Adrenal gland (tissue), 19 donors: ENCODE measurements at places on chromosomes 3 and 15. TPM values are rescaled to one million over a fixed set of nuclear protein-coding genes. Genes with fewer than 3 reads are reported as not detected.

Gene UCN2
- total RNA-seq: not detected

Gene CPEB1
- total RNA-seq: 3.6 TPM

DNA sequence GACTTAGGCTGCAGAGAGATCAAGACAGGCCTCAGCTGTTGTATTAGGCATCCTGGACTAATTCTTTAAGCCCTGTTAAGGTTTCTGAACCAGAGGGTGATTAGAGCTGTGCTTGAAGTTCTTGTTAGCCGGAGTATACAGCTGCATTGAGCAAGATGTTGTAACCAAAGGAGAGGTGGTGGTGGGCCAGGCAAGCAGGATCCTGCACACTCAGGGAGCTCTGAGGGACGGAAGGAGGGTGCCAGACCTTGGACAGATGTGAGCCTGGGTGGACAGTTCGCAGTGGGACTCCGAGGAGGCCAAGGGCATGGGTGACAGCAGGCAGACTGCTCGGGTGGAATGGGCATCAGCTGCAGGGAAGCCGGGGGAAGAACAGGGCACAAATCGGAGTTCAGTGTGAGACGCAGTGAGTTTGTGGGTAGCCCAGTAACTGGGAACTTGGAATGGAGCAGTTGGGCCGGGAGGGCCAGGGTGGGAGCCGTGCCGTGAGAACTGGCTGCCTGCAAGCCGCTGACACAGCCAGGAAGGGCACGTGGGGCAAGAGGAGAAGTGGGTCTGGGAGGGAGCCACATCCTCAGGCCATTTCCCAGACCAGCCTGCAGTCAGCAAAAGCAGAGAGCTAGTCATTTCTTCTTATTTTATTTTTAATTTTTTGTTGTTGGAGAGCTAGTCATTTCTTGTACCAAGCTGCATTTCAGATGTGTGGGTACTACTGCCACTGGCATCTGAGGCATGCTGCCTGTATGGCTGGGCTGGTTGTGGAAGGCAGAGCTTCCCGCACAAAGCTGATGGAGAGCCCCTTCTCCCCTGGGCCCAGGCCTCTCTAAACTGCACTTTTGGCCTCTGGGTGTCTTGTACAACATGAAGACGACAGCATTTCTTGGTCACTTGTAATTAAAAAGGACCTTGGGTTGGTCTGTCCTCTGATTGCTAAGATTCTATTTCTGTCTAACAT is 61.0 kb downstream of the PGPEP1L start:
- H3K27ac ChIP-seq: no peak overlapping the region
- no peaks in the 10 kb centered on the region for H3K36me3 ChIP-seq
- no peak overlapping the region for H3K4me3 ChIP-seq
- peaks cover 55% of the 10 kb centered on the region for H3K4me1 ChIP-seq
- DNase-seq: peak; percentile 40

Gene A4GNT
- total RNA-seq: not detected

Gene IL1RAP
- 17.1 TPM for total RNA-seq

Gene BDH1
- 7.2 TPM for total RNA-seq

DNA sequence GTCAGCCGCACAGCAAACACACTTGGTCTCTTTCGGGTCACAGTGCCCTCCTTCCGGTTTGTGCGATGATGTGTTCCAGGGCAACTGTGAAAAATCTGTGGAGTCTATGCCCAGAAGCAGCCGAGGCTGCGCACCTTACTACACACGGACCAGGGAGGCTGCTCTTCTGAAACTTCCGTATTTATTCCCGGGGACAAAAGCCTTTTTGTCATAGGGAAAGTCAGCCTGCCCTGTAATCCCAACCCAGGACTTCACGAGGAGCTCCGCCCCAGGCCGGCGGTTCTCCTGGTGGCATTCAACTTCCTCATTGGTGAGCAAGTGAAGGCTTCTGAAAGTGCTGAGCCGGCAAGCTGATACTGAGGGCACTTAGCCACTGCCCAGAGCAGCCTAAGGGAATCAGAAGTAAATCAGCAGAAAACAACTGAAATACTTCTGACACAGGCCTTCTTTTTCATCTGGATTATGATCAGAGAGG is 126.5 kb downstream of the FMN1 start:
- H3K27ac ChIP-seq: no peak overlapping the region
- no peaks in the 10 kb centered on the region for H3K36me3 ChIP-seq
- H3K4me1 ChIP-seq: peaks cover 7% of the 10 kb centered on the region
- H3K27me3 ChIP-seq: no peaks in the 10 kb centered on the region
- no peak overlapping the region for H3K4me3 ChIP-seq

GRCh38 chr15:49238342-49238741 is 68.3 kb downstream of the GALK2 start:
- DNase-seq: peak; percentile 27
- H3K4me3 ChIP-seq: no peak overlapping the region
- no peaks in the 10 kb centered on the region for H3K27me3 ChIP-seq
- H3K36me3 ChIP-seq: no peaks in the 10 kb centered on the region
- H3K4me1 ChIP-seq: peaks cover 26% of the 10 kb centered on the region

Gene TRIM71
- total RNA-seq: 0.25 TPM

Gene ITIH1
- total RNA-seq: not detected

DNA sequence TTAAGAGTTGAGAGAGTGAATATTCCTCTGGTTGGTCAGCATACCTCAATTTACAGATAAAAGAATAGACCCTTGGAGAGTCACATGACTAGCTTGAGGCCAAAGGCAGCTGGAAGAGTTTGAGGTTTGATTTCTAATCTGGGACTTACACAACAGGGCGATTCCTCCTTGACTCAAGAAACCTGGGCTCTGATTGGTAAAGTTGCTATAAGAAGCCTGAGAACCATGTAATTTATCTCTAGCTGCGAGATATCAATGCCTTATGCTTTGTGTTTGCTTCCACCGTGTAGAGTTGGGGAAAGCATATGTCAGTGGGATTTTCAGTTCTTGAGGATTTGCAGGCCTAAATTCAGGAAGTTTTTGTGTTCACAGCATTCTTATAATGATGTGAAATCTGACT is 206.0 kb downstream of the KLHL25 start:
- H3K4me3 ChIP-seq: no peak overlapping the region
- H3K27me3 ChIP-seq: no peaks in the 10 kb centered on the region
- H3K4me1 ChIP-seq: no peaks in the 10 kb centered on the region
- peaks cover 3% of the 10 kb centered on the region for H3K36me3 ChIP-seq

Gene BCL2A1
- 2.8 TPM for total RNA-seq

- H3K4me3 ChIP-seq: no peak overlapping the region
- H3K36me3 ChIP-seq: no peaks in the 10 kb centered on the region
- no peaks in the 10 kb centered on the region for H3K4me1 ChIP-seq
- DNase-seq: no peak
- H3K27ac ChIP-seq: no peak overlapping the region
- no peaks in the 10 kb centered on the region for H3K27me3 ChIP-seq
These were observed 68.1 kb downstream of the CRYGS start for GRCh38 chr3:186476044-186476468.

Gene MEGF11
- total RNA-seq: not detected

- no peaks in the 10 kb centered on the region for H3K36me3 ChIP-seq
- H3K4me3 ChIP-seq: no peak overlapping the region
- H3K4me1 ChIP-seq: peaks cover 15% of the 10 kb centered on the region
- H3K27ac ChIP-seq: no peak overlapping the region
- no peaks in the 10 kb centered on the region for H3K27me3 ChIP-seq
These were observed 2.6 kb upstream of the PHLDB2 start for GRCh38 chr3:111856501-111856900.

Gene NANOGP8
- total RNA-seq: 1.2 TPM

DNA sequence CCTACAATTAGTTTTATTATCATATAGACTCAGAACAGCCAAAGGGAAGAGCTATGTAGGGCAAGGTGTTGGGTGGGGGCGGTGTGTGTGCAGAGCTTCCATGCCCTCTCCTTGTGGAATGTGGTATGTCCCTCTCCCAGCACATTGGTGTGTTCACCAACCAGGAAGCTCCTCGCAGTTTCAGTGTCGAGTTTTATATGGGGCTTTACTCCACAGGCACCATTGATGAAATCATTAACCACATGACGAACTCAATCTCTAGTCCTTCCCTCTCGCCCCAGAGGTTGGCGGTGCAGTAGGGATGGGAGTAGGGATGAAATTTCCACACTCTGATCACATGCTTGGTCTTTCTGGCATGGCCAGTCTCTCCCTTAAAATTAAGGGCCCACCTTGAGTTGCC is 13.6 kb upstream of the SRP14 start:
- no peak for DNase-seq
- no peak overlapping the region for H3K4me3 ChIP-seq
- H3K27me3 ChIP-seq: no peaks in the 10 kb centered on the region
- H3K4me1 ChIP-seq: peaks cover 19% of the 10 kb centered on the region
- no peak overlapping the region for H3K27ac ChIP-seq
- H3K36me3 ChIP-seq: no peaks in the 10 kb centered on the region

DNA sequence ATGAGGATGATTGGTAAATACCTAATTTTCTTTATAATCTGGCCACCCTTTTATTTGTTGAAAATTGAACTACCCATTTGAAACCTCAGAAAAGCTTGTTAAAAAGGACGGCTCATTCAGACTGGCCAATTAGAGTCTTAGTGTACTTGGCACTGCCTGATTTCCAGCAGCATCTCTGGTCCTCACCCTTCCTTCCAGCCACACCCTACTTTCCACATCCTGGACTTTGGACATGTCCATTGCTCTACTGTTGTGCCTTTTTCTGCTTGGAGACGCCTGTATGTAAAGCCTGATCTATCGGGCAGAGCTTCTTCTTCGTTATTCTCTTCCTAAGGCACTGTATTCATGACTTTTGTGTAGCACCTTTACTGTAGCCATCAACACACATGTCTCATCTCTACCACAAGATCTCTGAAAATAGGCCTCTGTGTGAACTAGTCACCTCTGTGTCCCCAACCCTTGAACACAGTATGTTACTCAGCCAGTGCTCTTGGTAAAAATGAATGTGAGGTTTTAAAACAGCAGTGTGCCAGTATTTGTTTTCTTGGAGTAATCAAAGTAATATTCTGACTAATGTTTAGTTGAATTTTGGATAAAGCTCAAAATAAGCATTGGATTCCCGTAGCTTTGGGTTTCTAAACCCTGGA is 6.8 kb downstream of the RBM5 start:
- H3K36me3 ChIP-seq: no peaks in the 10 kb centered on the region
- DNase-seq: no peak
- H3K27me3 ChIP-seq: no peaks in the 10 kb centered on the region
- H3K4me1 ChIP-seq: peaks cover 5% of the 10 kb centered on the region
- H3K27ac ChIP-seq: no peak overlapping the region

DNA sequence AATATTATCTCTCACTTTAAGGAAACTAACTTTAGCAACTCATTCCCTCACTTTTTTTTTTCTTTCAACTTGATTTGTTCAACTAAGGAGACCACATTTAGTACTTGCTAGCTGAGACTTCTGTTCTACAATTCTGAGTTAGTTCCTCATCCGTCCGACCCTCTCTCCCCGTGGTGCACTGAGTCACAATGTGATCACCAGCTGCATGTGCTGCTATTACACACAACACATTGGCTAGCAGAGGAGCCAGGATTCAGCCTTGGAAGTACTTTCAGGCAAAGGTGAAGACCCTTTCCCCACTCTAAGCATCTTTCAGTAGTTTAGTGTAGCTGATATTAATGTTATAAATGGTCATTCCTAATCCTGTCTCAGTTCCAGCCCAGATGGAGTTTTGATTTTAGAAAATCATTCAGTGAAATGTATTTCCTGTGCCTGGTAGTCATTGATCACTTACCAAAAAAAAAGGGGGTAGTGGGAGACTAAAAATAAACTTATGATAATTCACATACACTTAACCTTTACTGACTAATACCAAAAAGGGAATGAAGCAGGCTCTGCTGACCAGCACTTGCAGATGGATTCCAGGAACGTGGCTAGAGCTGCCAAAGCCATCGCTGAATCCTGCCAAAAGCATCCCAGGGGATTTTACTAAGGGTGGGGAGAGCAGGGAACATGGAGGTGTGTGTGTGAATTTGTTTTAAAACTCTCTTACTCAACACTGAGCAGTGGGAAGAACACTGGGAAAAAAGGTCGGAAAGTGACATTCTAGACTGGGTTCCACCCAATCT is 424.8 kb downstream of the LPP start:
- peak; percentile 33 for DNase-seq
- H3K27me3 ChIP-seq: no peaks in the 10 kb centered on the region
- peaks cover 34% of the 10 kb centered on the region for H3K4me1 ChIP-seq
- no peaks in the 10 kb centered on the region for H3K36me3 ChIP-seq
- peak overlapping the region; percentile 70 for H3K27ac ChIP-seq

DNA sequence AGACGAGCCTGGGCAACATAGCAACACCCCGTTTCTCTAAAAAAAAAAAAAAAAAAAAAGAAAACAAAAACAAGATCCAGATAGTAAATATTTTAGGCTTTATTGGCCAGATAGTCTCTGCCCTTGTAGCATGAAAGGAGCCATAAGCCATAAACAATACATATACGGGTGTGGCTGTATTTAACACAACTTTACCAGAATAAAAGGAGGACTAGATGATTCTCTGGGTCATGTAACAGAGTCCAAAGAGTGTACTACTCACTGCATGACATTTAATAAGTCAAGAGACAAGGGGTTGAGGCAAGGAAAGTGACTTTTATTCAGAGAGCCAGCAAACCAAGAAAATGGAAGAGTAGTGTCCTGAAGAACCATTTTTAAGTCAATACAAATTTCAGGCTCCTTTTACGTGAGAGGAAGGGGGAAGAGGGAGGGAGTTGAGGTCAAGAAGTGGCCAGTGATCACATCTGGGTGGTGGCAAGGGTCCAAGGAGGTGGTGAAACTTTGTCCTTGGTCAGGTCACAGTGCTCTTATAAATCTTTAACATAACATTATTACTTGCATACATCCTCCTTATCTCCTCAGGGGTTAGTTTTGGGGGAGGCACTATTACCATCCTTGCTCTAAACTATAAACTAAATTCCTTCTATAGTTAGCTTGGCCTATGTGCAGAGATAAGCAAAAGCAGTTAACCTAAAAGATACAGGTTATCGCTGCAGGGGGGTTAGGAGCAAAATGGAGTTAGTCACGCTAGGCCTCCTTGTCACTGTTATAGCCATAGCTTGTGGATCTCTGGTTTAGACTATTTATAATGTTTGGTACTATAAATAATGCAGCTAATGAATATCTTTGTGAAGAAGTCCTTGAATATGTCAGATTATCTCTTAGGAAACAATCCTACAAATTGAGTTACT is 46.1 kb downstream of the METTL6 start:
- peak; percentile 55 for DNase-seq
- H3K4me3 ChIP-seq: no peak overlapping the region
- no peaks in the 10 kb centered on the region for H3K27me3 ChIP-seq
- no peaks in the 10 kb centered on the region for H3K36me3 ChIP-seq

GRCh38 chr15:55247766-55248427 is 41.7 kb downstream of the RAB27A start:
- H3K4me1 ChIP-seq: no peaks in the 10 kb centered on the region
- H3K36me3 ChIP-seq: no peaks in the 10 kb centered on the region
- H3K4me3 ChIP-seq: no peak overlapping the region
- no peak for DNase-seq

Gene ZNF662
- total RNA-seq: 5.7 TPM

- no peaks in the 10 kb centered on the region for H3K4me1 ChIP-seq
- no peak overlapping the region for H3K27ac ChIP-seq
- H3K4me3 ChIP-seq: no peak overlapping the region
- DNase-seq: no peak
These were observed 16.8 kb upstream of the FBLN2 start for GRCh38 chr3:13532085-13532484.
